Urinary bladder (tissue), 4 donors: ENCODE measurements at places on chromosomes 12 and 14. TPM values are rescaled to one million over a fixed set of nuclear protein-coding genes. Genes with fewer than 3 reads are reported as not detected.

BCL7A gene
- 7.8 TPM for total RNA-seq

INHBE gene
- total RNA-seq: not detected

GAS2L3 gene
- 60.9 TPM for total RNA-seq

KCNH5 gene
- 6.7 TPM for total RNA-seq

KRT3 gene
- not detected for total RNA-seq

NANOG gene
- 0.21 TPM for total RNA-seq

PRB2 gene
- not detected for total RNA-seq

C12orf54 gene
- total RNA-seq: 1.5 TPM
